OCI-LY7 (cell line): ENCODE measurements at places on chromosomes 7 and 10.

DNA sequence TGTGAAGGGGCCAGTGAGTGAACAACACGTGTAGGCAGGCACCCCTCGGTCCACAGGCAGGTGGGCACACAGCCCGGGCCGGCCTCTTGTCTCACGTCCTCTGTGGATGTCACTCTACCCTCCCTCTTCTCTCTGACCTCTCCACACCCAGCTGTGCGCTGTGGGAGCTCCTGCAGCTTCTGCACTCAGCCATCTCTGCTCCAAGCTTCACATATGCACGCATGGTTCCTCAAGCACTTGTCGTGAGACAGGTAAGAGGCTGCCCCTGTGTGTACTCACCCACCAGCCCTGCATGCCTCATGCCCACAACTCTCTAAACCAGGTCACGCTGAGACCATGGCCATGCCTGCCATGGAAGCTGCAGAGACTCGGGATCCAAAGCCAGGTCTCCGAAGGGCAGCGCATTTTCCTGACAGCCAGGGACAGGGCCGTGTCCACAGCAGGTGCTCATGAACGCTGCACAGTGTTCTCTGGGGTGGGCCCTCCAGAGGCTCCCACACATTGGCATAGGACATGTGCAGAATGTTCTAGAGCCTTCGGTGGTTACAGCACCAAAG lies 477.5 kb downstream of the PTPRN2 start:
- DNase-seq, result no peak

DNA sequence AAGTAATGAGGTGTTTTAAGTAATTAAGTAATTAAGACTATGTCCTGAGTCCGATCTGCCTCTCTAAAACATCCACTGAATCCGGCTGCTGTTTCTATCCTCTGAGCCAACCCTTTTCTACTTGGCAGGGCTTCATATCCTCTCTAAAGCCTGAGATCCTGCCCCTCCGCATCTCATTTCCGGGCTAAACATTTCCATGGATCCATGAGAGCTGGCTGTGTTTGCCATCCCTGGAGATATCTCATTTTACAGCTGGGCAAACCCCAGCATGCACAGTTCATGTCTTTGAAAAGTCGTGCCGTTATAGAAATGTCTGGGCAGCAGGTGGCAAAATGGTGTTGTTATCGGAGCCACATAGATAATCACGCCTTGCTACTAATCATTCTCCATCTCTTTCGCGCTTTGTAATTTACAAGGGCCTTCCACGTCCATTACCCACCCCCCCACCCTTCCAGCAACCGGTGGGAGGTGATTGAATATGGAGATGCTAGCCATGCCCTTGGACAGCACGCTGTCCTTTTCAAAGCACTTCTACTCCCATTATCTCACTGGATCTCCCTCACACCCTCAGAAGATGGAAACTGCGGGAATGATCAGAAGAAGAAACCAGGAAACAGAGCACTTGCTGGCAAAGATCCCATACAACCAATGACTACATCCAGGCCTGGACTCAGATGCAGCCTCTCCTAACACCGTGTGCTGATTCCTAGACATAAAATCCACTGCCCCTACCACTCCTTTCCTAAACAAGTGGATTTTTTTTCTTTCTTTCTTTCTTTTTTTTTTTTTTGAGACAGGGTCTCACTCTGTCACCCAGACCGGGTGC lies 1189.2 kb downstream of the TYW1 start:
- DNase-seq, result no peak

GRCh38 chr7:28666154-28666553 lies 253.8 kb downstream of the CREB5 start:
- DNase-seq, result no peak

DNA sequence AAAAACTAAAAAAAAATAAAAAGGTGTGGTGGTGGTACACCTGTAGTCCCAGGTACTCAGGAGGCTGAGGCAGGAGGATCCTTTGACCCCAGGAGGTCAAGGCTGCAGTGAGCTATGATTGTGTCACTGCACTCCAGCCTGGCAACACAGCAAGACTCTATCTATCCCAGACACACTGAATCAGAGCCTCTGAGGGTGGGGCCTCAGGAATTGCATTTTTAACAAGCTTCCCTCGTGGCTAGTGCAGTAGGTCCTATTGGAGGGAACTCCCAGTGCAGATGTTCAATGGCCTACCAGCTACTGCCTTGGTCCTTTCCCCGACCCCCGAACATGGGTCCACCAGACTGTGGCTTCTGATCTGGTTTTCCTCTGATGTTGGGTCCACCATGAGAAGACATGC lies 14.9 kb downstream of the STRA8 start:
- no peak for DNase-seq

DNA sequence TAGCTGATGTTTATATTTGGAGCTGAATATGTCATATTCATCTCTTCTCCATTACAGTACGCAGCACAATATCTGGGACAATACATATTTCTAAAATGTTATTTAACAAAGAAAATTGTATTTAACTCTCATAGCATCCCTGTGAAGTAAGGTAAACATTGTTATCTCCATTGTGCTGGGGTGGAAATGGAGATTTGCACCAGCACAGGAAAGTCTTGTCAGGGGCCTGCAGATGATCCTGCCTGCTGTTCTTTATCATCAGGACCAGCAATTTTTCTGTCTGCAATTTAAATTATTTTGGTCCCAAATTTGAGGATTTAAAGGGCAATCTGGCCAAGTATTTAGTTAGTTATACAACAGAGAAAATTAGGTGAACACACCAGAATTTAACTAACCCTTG lies 144.4 kb downstream of the CPED1 start:
- DNase-seq, result no peak

DNA sequence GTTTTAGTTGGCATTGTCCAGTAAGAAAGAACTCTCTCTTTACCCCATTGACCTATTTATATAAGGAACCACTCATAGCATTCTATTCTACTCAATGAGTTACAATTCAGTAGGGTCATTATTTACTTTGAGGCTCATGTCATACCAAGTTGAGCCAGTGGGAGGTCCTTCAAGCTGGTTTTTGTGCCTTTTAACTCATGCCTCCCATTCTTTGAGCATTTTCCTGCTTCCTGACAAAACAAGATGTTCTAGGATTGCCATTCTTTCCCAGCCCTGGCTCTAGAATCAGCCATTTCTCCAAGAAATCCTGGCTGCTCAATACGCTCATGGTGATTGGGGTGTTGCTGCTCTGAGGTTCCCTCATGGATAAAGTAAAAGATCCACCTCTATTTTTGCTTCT lies 250.1 kb downstream of the ABCA13 start:
- DNase-seq, result no peak

DNA sequence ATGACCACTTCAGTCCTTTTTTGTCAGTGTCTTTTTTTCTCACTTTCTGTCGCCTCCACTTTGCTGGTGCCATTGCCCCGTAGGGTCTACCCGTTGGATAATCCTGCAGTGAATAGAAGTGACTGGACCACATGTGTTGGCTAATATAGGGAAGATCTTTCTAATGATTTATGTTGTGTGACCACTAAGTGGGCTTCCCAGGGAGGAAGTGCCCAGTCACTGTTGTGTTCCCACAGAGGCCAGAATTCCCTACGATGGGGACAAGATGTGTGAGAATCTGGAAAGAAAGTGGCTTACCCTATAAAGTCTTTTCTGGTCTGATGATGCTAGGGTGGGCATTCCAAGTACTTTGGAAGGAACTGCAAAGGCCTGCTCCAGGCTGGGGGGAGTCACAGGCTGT lies 28.4 kb upstream of the SMC3 start:
- DNase-seq, result no peak

DNA sequence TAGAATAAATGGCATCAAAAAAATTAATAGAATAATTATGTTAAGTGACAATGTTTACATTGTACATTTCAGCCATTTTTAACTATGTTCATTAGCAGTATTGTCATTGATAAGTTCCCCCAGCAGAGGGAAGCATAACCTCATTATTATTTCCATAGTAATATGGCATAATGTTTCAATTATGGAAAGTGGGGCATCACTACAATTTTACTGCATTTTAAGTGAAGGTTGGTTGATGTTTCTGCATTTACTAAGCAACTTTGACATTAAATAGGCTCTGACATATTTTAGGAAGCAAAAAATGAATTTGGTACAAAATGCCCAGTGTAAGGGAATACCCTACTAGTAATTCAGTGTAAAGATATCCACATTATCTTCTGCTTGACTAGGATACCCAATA lies 218.3 kb downstream of the SEMA3A start:
- DNase-seq, result peak; percentile 36

DNA sequence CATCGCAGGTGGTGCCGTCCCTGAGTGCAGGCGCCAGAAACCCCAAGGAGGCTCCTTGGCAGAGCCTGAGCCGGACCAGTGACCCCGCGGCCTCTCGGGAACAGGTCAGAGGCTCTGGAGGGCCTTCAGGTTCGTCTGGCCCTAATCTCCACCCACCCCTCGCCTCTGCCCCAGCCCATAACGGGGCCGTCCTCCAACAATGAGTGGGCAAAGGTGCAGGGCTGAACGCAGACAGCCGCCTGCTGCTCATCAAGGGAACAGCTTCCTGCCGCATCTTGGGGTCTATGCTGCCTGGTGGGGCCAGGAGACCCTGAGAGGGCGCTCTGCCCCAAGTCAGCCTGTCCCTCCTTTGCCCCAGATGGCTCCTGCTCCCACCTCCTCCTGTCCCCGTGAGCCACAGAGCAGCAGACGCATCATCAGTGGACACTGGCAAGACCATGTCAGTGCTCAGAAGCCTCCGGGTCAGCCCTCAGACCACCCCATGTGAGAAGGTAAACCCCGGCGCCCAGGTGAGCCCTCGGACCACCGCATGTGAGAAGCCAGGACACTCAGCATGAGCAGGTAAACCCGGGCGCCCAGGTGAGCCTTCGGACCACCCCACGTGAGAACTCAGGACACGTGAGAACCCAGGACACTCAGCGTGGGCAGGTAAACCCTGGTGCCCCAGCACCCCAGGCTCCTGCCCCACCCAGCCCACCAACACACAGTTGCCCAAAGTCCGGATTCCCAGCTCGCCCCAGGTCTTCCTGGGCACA lies 142.0 kb downstream of the PTPRN2 start:
- DNase-seq, result no peak

- DNase-seq, result no peak
Observed at GRCh38 chr10:10977226-10977956, 40.3 kb upstream of the CELF2 start.

DNA sequence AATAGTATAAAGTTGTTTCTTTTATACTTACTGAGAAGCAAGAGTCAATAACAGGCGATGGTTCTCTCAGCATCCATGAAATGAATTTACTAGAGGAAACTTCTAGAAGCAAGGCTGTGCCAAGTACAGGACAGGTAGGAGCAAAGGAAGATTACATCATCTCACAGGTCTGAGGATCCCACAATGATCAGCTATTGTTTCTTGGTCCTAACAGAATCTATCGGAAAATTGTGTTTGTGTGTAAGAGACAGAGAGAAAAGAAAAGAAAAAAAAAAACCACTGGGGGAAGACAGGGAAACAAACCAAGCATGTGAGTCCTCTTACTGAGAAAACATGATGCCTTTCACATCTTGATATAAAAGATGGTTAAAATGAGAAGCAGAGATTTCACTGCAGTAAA lies 535.0 kb upstream of the NRP1 start:
- DNase-seq, result no peak
